ENCODE measurements at places on chromosomes 12 and 14.

GRCh38 chr14:51726166-51726899, 74.6 kb downstream of the FRMD6 start:
- DNase-seq, result no peak

GRCh38 chr12:105428793-105429395, 98.4 kb downstream of the C12orf75 start:
- DNase-seq, result no peak

GRCh38 chr14:61288228-61288627, 7.1 kb upstream of the TMEM30B start:
- no peak for DNase-seq

DNA sequence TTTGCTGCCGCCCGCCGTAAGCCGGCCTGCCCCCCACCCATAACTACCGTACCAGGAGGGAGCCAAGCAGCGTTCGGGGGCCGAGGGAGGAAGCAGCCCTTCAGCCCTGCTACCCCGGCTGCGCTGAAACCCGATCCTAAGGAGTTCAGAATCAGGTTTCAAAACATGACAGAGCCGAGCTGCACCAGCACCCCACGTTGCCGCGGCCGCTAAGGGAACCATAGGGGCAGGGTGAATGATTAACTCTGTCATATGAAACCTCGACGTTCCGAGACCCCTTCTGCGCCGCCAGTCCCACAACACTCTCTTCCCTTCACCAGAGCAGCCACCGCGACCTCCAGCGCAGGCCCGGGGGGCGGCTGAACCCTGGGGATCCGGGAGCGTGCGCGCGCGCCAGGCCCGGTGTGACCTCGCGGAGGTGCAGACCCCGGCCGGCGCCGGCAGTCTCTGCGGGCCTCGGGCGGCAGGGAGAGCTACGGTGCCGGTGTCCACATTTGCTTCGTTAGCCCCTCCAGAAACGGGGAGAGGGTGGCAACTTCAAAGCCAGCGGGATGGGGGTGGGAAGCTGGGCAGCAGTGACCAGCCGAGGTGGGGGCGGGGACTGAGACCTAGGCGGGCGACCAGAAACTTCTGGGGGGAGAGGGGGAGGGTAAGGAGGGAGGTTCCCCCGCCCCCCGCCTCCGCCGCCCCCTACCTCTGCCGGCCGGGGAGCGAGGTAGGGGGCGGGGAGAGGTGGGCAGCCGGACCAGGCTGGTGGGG, 1.6 kb downstream of the SIX4 start:
- peak; percentile 82 for DNase-seq

- no peak for DNase-seq
Observed at GRCh38 chr12:122838841-122839240, 3.6 kb downstream of the HIP1R start.

DNA sequence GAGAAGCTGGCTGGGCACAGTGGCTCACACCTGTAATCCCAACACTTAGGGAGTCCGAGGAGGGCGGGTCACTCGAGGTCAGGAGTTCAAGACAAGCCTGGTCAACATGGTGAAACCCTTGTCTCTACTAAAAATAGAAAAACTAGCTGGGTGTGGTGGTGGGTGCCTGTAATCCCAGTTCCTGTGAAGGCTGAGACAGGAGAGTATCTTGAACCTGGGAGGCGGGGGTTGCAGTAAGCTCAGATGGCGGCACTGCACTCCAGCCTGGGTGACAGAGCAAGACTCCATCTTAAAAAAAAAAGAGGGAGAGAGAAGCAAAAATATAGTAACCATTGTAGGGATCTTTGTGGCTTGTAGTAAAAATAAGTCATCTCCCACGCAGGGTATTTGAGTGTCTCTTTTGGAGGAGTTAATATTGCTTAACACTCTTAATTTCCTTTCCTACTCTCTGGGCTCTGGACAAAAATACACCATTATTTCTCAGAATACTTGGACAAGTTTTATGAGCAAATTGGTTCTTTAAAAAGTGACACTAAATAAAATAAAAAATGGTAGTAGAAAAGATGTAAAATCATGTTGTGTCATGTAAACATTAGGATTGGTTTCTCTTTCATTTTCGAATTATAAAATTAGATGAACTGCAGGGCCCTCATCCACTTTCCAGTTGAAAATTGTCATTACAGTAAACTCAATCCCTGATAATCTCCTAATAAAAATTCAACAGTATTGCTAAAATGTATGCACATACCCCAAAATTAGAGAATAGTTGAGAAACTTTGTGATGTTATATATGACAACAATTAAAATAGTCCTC, 61.1 kb upstream of the C12orf71 start:
- no peak for DNase-seq

- no peak for DNase-seq
Observed at GRCh38 chr14:79938185-79938584, 273.1 kb downstream of the DIO2 start.

DNA sequence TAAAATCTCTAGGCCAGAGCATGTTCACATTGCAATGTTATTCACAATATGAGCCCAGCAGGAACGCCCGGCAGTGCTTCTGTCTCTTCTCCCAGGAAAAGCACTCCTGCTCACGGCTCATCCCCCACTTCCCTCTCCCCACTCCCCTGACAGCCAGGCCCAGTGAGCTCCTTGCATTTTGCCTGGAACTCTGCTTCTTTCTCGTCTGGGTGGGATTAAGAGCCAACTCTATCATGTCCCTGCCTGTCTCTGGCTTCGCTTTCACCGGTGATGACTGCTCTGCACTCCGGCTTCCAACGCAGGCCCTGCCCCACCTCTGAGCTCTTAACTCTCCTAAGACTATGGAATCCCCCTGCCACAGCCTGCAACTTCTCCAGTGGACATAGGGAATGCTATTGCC, 2.5 kb downstream of the PLEK2 start:
- DNase-seq, result no peak

- no peak for DNase-seq
Observed at GRCh38 chr14:36226164-36226563, 49.6 kb upstream of the PTCSC3 start.

DNA sequence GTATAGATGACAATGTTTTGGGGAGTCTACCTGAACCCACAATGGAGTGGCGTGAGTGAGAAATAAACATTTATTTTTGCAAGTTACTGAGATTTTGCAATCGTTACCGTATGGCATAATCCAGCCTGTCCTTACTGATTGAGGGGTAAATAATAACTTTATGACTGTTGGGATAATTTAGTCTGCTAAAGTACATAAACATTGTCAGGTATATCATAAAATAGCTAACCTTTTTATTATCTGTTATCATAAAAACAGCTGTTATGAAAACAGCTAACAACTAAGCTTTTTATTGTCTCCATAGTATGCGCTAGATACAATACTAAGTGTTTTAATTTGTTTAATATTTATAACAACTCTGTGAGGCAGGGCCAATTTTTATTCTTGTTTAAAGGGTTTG, 10.3 kb downstream of the ACSS3 start:
- DNase-seq, result no peak

GRCh38 chr12:11863478-11863906, 207.2 kb upstream of the BCL2L14 start:
- DNase-seq, result no peak

GRCh38 chr14:42421377-42422078, 814.9 kb downstream of the LRFN5 start:
- DNase-seq, result no peak

- DNase-seq, result no peak
Observed at GRCh38 chr12:2356601-2357125, 303.9 kb downstream of the CACNA1C start.

DNA sequence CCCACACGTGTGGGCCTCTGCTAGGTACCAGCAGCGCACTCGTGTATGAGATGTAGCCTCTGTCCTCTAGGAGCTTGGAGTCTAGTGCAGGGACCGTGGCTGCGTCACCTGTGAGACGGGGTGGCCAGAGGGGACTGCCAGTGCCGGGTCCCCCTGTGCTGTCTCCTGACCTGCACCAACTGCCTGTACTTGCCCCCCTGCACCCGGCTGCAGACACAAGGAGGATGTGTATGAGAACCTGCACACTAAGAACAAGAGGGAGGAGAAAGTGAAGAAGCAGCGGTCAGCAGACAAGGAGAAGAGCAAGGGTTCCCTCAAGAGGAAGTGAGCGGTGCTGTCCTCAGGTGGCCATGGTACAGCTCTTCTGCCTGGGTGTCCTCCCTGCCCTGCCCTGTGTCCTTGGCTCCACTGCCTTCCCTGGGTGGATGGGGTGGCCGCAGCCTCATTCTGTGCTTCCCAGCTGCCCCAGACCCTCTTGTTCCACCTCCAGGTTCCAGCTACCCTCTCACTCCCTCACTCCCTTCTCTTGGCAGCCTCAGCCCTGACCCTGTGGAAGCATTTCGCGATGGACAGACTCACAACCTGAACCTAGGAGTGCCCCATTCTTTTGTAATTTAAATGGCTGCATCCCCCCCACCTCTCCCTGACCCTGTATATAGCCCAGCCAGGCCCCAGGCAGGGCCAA, 9.6 kb downstream of the PTPN6 start:
- DNase-seq, result no peak

- DNase-seq, result no peak
Observed at GRCh38 chr12:84336231-84336630, 576.4 kb downstream of the SLC6A15 start.
